ENCODE measurements at places on chromosomes 1 and 21. TPM values are rescaled to one million over a fixed set of nuclear protein-coding genes. Genes with fewer than 3 reads are reported as not detected.

NAV1 gene
- total RNA-seq = 22.2 TPM

C4BPB gene
- 0.38 TPM for total RNA-seq

NPHS2 gene
- not detected for total RNA-seq

ITGB2 gene
- 47.1 TPM for total RNA-seq

C1orf141 gene
- total RNA-seq = not detected

SH2D1B gene
- 0.66 TPM for total RNA-seq

POU3F1 gene
- 2.1 TPM for total RNA-seq

MYOC gene
- total RNA-seq = 0.38 TPM

PRRX1 gene
- total RNA-seq = 2.2 TPM

SFT2D2 gene
- 34.0 TPM for total RNA-seq

ZFP69B gene
- total RNA-seq = 0.57 TPM

TAF1A gene
- 2.3 TPM for total RNA-seq

VASH2 gene
- total RNA-seq = 1.3 TPM

PCSK9 gene
- total RNA-seq = 7.1 TPM

SMCP gene
- total RNA-seq = not detected

RNU1-4 gene
- total RNA-seq = under 0.01 TPM

SRGAP2 gene
- total RNA-seq = 39.1 TPM

APCS gene
- not detected for total RNA-seq

DNAJC8 gene
- 27.4 TPM for total RNA-seq

FAM131C gene
- total RNA-seq = 4.5 TPM

Measured in esophagus squamous epithelium (tissue), 5 donors.